Iris pigment epithelial cell (primary cell): ENCODE measurements at places on chromosomes 6 and 20.

DNA sequence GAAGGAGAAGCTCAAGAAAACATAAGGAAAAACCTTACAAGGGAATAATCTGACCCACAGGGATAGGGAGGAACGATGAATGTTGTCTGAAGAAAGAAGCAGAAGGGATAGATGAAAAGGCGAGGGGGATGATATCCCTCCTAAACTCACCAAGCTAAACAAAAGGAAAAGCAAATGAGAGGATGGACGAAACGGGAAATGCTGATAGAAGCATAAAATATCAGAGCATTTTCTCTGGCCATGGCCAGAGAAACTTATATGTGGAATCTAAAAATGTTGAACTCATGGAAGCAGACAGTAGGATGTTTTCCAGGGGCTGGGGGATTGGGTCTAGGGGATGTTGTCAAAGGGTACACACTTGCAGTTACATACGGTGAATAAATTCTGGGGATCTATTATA is 148.4 kb upstream of the FOXQ1 start:
- no peak for DNase-seq

DNA sequence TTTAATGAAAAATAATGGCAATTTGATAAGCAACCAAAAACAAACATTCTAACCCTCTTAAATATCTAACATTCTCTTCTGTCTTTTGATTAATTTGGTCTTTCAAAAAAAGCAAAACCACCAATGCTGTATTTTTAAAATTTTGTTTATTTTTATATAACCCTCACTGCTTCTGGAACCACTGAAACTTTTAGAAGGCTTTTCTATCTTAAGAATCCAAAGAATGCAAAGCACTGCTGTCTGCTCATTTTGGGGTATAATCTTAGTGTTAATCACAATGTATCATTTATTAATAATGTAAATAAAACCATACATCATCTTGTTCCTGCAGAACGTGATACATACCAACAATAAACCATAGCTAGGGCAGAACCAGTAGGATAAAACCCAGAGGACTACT is 14.0 kb downstream of the STK38 start:
- DNase-seq, result no peak

GRCh38 chr6:154352898-154353585 is 3.6 kb downstream of the IPCEF1 start:
- DNase-seq, result no peak

DNA sequence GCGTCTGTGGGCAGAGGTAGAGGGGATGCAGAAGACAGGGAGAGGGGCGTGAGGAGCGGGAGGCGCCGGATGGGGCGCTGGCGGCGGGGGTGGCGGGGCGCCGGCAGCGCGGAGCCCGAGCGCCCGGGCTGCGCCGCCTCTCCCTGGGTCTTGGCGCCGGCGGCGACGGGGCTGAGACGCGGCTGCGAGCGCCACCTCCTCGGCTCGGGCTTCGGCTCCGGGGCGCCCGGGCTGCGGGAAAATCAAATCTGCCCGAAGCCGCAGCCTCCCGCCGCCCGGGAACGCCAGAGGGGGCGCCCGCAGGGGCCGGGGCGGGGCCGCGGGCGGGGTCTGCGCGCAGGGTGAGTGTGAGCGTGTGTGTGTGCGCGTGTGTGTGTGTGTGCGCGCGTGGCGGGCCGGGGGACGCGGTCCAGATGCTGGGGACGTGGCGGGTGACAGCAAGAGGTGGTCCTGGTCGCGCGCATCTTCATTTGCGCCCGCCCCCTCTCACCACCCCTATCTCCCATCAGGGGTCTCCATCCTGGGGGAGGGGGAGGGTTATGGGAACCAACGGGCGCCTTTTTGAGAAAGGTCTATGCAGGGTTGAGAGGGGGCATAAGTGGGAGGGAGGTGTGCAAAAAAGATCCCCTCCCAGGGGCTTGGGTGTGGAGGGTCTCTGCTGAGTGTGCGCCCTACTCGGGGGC is 646 bp upstream of the CPNE5 start:
- DNase-seq, result no peak

DNA sequence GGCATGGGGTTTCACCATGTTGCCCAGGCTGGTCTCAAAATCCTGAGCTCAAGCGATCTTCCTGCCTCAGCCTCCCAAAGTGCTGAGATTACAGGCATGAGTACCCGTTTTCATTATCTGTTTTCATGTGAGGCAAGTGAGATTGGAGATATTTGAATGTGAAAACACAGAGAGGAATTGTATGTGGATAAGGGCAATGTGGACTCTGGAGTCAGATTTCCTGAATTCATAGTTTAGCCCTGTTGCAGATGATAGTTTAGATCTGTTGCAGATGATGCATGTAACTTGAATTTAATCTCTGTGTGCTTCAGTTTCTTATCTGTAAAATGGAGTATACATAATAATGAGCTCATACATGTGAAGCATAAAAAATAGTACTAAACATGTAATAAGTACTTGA is 3.7 kb downstream of the SMPDL3A start:
- no peak for DNase-seq

GRCh38 chr6:24796616-24797290 is 2.0 kb downstream of the ARMH2 start:
- no peak for DNase-seq

- DNase-seq, result no peak
These were observed 2.5 kb downstream of the HDAC2 start for GRCh38 chr6:113968472-113968871.

GRCh38 chr6:4299476-4299875 is 164.1 kb upstream of the ECI2 start:
- peak; percentile 44 for DNase-seq
